ENCODE measurements at places on chromosomes 2 and 18.

- no peak for DNase-seq
Observed at GRCh38 chr2:47838249-47838648, 55.3 kb downstream of the MSH6 start.

GRCh38 chr2:217179854-217180253 is 320.0 kb upstream of the TNP1 start:
- DNase-seq, result no peak

- no peak for DNase-seq
Observed at GRCh38 chr2:113818382-113818951, 62.0 kb upstream of the SLC35F5 start.

DNA sequence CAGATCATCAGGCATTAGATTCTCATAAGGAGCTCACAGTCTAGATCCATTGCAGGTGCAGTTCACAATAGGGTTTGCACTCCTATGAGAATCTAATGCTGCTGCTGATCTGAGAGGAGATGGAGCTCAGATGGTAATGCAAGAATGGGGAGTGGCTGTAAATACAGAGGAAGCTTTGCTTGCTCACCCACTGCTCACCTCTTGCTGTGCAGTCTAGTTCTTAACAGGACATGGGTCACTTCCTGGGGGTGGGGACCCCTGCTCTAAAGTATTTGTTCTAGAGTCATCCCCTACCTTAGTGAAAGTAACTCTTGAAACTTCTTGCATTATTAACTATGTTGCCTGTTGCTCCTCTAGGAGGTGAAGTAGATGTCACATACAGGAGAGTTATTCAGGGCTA is 171.3 kb upstream of the PARD3B start:
- DNase-seq, result no peak

DNA sequence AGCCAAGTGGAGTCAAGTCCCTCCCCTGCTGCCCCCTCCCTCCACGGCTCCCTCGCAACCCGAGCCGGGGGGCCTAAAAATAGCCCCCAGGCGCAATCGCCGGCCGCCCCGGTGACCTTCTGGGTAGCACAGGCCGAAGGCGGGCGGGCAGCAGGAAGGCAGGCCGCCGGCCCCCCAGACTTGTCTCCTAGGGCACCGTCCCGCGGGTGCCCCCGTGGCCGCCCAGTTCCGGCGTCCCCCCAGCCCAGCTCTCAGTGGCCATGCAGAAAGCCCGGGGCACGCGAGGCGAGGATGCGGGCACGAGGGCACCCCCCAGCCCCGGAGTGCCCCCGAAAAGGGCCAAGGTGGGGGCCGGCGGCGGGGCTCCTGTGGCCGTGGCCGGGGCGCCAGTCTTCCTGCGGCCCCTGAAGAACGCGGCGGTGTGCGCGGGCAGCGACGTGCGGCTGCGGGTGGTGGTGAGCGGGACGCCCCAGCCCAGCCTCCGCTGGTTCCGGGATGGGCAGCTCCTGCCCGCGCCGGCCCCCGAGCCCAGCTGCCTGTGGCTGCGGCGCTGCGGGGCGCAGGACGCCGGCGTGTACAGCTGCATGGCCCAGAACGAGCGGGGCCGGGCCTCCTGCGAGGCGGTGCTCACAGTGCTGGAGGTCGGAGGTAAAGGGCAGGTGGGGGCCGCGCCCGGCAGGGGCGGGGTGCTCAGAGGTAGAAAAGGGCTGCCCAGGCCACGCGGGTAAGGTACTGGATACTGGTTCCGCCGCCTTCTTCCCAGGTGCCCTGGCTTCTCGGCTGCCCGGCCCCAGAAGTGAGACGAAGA is at the start of gene SPEG:
Gene SPEG, plus strand, starts transcription at position 126 of the 808 bp plus-strand sequence. Its CDS starts 135 bp downstream, at position 261.
- no peak for DNase-seq

DNA sequence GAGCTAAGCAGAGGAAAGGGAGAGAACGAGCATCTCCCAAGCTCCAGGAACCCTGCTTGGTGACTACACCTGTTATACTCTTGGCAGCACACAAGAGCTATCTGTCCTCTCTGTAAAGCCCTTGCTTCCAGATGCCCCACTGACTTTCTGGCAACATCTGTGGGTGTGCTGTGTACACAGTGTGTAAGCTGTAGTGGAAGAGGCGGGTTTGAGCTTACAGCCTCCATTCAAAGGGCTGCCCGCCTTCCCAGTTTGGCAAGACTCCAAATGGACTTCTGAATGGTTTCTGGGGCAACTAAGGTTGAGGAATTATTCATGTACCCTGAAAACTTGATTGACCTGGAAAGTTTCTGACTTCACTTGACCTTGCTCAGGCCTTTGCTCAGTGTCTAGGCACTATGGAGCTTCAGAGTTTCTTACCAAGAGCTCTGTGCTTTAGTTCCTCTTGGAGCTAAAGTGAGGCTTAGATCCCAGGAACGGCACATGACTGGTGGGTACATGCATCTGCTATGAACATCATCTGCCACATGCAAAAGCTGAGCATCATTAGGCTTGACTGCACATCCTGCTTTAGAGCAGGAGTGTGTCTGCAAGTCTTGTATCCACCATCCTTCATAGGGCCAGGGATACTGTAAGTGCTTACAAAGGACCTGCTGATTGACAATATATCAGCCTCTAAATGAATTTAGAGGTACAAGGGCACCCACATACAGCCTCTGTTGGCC is 290.9 kb upstream of the SIX2 start:
- DNase-seq, result no peak

GRCh38 chr2:23132823-23133595 is 252.0 kb upstream of the KLHL29 start:
- DNase-seq, result no peak

DNA sequence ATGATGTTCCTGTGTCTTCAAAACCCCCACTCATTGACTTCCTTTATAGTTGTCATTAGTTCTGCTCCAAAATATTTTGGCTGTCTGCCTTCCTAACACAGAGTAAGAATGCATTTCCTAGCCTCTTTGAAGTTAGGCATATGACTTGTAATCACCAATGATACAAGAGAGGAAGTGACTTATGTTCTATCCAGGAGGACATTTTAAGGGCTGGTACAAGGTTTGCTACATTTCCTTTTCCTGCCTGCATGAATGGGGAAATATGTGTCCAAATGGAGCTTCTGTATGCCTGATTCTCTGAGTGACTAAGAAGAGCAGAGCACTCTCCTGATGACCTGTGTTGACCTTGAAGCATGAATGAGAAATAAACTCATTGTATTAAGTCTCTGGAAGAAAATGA is 115.1 kb downstream of the PLCL1 start:
- DNase-seq, result no peak
